ENCODE measurements at places on chromosomes 5 and 9.

DNA sequence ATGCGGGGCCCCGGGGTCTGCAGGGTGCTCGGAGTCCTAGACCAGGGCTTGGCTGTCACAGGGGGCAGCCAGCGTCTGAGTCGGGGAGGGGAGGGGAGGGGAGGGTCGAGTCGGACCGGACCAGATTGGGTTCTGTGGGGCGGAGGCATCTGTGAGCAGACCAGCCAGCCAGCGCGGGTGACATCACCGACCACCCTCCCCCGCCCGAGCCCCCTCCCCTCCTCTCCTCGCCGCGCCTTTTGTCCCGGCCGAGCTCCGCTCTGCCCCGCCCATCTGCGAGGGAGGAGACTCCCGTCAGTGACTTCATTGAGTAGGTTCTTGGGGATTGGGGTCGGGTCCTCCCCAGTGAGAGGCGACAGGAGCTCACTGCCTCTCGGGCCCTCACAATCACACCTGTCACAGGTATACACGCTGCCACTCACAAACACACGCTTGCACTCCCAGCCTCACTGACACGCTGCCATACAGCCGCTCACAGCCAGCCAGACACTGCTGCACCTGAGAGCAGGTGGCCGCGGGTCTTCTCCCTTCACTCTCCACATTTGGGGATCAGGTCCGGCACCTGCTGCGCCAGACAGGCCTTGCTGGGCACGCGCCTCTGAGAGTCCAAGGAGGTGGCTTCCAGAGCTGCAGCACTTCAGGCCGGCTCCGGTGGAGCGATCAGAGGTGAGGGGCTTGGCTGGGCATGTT lies 546 bp downstream of the DNAJB5 start:
- peak; percentile 78 for DNase-seq

DNA sequence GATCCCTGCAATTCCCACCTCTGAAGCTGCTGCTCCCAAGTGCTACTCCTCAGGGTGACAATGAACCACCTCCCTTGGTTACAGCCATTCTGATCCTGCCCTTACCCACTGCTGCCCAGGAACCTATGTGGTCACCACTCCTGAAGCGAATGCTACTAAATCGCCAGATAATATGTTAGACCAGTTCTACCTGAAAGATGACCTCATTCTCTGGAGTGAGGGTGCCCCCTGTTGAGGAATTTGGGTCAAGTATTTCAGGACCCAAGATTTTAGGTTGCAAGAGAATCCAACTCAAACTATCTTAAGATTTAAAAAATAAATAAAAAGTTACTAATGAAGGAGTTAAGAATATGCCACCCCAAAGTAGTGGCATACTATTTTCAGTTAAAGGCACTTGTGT lies 5.8 kb upstream of the SNAPC3 start:
- DNase-seq: peak; percentile 41

- no peak for DNase-seq
Observed at GRCh38 chr9:97480174-97480573, 21.3 kb upstream of the TMOD1 start.

DNA sequence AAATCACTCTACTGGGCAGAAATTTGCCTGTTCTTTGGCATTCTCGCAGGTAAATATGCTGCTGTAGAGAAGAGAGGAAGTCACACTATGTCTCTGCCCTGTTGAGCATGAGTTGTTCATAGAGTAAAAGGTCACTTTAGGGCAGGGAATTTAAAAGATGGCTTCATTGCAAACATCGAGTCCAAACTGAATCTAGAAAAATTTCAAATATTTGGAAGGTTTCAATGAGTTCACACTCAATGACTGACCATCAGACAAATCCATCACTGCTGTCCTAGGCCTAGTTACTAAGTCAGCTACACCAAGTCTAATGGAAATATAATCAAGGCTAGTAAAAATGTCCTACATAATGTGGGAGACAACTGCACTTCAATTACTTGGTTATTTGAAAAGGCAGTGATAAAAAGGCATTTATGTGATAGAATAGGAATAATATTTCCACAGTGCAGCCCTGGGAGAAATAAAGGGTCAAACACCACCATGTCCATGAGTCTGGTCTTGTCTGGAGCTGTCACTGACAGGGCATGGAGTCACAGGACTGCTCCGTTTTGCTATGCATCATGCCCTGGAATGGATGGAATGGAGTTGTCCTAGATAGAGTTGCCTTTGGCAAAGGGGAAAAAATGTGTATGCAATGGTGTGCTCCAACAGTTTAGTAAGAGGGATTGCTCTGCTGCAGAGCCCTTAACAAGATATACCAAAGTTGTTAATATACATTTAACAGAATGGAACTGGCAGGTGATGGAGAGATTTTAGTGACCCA lies 218.5 kb upstream of the DAPK1 start:
- peak; percentile 31 for DNase-seq

GRCh38 chr5:64587370-64587769 lies 81.6 kb downstream of the RGS7BP start:
- DNase-seq: no peak
